NCI-H187 treated with DMSO at 0.1 percent for 48 hours (cell line): ENCODE measurements at places on chromosomes 7 and 10.

GRCh38 chr7:115572111-115572510 lies 458.5 kb downstream of the TFEC start:
- DNase-seq = no peak

GRCh38 chr7:22338877-22339276 lies 18.1 kb downstream of the RAPGEF5 start:
- DNase-seq = peak; percentile 56

GRCh38 chr10:3452173-3452626 lies 279.6 kb upstream of the PITRM1 start:
- no peak for DNase-seq

- DNase-seq = no peak
These were observed 388.7 kb upstream of the VSTM2A start for GRCh38 chr7:54153462-54153861.

- no peak for DNase-seq
These were observed 37.8 kb downstream of the DKK1 start for GRCh38 chr10:52351914-52352330.

GRCh38 chr10:84587789-84588188 lies 259.4 kb downstream of the CCSER2 start:
- DNase-seq = no peak

DNA sequence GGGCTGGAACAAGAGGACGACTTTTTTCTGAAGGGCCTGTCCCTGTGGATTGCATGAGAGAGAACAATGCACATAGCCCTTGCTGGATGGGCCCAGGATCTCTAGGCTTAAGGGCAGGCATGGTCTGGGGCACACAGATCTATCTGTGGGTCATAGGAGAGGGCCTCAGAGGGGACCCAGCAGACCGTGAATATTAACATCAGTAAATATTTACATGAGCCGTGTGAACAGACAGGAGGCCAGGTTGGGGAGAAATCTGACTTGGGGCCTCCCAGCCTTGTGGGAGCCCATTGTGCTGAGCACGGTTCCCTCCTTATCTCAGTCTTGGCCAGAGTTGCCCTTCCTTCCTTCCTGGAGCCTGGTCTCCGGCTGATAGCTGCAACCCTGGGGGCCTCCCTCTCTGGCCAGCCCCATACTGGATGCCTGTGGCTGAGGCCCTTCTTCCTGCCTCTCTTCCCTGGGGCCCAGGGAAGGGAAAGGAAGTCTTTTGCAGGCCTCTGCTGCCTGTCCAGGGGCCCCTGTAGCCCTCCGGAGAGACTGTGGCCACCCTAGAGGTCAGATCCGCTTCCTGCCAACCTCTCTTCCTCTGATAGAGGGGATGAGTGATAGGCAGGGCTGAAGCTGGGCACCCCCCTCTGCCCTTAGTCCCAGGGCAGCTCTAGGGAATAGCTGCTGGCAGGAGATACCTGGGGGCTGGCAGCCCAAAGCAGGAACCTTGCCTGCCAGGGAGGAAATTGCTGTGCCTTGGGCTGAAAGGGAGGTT lies 44.5 kb upstream of the TRIM8 start:
- no peak for DNase-seq

DNA sequence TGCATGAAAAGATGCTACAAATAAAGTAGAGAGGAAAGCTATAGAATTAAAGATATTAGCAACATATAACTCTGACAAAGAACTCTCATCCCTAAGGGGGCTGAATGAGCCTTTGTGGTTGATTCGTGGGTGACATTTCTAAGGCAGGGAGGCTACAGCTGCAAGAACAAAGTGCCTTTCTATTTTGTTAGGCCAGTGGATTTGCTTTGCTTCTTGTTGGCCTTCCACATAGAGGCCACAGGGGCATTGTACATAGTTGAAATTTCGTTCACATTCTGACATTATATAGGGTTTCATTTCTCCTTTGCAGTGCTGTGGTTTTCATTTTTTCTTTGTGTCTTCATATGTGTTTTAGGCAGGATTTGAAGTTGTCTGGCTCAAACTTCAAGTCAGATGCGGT lies 819.2 kb upstream of the C7orf33 start:
- no peak for DNase-seq

DNA sequence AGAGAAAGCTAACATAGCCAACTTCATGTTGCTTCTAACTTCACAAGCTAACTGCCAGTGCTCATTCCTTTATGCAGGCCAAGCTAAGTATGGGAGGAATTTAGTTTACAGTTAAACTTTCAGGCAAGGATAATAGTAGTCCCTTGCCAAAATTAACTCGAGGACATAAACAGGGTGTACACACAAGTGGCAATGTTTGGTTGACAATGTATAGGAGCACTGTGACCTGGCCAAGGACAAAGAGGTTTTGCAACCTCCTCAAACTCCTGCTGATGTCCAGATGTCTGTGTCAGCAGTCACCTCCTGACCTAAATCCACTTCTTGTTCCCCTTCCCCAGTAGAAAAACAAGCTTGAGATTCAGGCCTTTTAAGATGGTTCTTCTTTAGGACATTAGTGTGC lies 494.6 kb upstream of the KLF6 start:
- DNase-seq = no peak

DNA sequence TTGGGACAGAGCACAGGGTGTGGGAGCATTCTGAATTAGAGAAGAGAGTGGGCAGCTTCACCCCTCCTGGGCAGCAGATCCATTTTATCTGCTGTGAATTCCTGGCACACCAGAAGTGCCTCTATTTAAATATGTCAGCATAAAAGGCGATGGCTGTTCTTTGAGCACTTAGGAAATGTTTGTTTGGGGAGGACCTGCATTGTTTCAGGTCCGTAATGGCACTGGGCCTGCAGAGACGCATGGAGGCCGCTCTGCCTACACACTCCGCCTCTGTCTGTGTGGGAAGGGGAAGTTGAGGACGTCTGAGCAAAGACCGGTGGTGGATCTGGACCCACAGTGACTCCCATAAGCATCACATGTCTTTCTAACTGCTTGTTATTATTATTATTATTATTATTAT lies 253.2 kb downstream of the CAMK1D start:
- DNase-seq = no peak

DNA sequence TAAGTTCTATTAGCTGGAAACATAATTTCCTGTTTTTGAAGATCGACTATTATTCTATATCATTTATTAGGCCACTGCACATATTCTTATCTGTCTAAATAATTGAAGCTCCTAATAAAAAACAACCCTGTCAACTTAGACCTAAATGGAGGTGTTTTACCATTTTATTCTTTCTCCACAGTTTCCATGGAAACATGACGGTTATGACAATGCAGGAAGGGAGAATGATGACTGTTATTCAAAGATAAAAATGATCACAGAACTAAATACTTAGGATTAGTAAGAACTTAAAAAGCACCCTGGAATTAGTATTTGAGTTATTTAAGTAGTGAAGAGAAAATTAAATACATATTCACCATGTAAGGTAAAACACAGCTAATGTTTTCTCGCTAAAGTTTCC lies 119.9 kb upstream of the DKK1 start:
- no peak for DNase-seq

- no peak for DNase-seq
These were observed 1171.6 kb upstream of the C7orf33 start for GRCh38 chr7:147418966-147419365.

- no peak for DNase-seq
These were observed 19.4 kb downstream of the KAZALD1 start for GRCh38 chr10:101080933-101081931.
